Cardiac atrium fibroblast (primary cell): ENCODE measurements at places on chromosomes 13 and 19. TPM values are rescaled to one million over a fixed set of nuclear protein-coding genes. Genes with fewer than 3 reads are reported as not detected.

Gene CCNE1
- total RNA-seq: 7.1 and 8.3 TPM in 2 replicates

Gene CYTH2
- 30.6 and 35.6 TPM in 2 replicates for total RNA-seq

Gene SLC7A9
- total RNA-seq: 1.3 TPM in 1 of 2 replicates, not detected in the other

Gene ZNF570
- total RNA-seq: 2.2 and 7.5 TPM in 2 replicates

Gene EFNA2
- total RNA-seq: not detected in 2 replicates

Gene SYT5
- total RNA-seq: 0.54 and 1.1 TPM in 2 replicates

Gene SLITRK6
- 1.4 TPM in 1 of 2 replicates, not detected in the other for total RNA-seq

Gene PEAK3
- not detected in 2 replicates for total RNA-seq

Gene ZNF442
- 2.3 and 4.9 TPM in 2 replicates for total RNA-seq

Gene CGB3
- not detected in 2 replicates for total RNA-seq

Gene PCDH17
- total RNA-seq: 0.18 and 0.49 TPM in 2 replicates

Gene MYBPC2
- total RNA-seq: not detected in 2 replicates

Gene MYO1F
- 0.18 and 0.49 TPM in 2 replicates for total RNA-seq

Gene SIGLEC5
- total RNA-seq: not detected in 2 replicates

Gene FPR1
- total RNA-seq: 0.18 TPM in 1 of 2 replicates, not detected in the other

Gene PEG3
- total RNA-seq: 2.4 and 2.9 TPM in 2 replicates

Gene TEX26
- not detected in 2 replicates for total RNA-seq

Gene CYP2A7
- total RNA-seq: not detected in 2 replicates

Gene ATP4B
- not detected in 2 replicates for total RNA-seq

Gene KIR3DL2
- not detected in 2 replicates for total RNA-seq

Gene LILRB4
- total RNA-seq: not detected in 2 replicates

Gene FLT3LG
- total RNA-seq: 3.2 and 5.0 TPM in 2 replicates

Gene CBARP
- total RNA-seq: 3.7 and 4.0 TPM in 2 replicates

Gene ZNF665
- total RNA-seq: 3.1 and 3.9 TPM in 2 replicates

Gene GADD45GIP1
- 36.6 and 45.5 TPM in 2 replicates for total RNA-seq

Gene CEACAM16
- not detected in 2 replicates for total RNA-seq

Gene HCN2
- total RNA-seq: 4.2 and 5.6 TPM in 2 replicates

Gene ELANE
- 2.4 and 6.9 TPM in 2 replicates for total RNA-seq

Gene DCT
- not detected in 2 replicates for total RNA-seq

Gene ZNF497
- 0.18 and 0.97 TPM in 2 replicates for total RNA-seq

Gene NLRP9
- total RNA-seq: not detected in 2 replicates

Gene EXOC3L2
- total RNA-seq: 0.18 and 1.1 TPM in 2 replicates

Gene RRAS
- total RNA-seq: 108 and 112 TPM in 2 replicates

Gene IGFL3
- not detected in 2 replicates for total RNA-seq

Gene SPRY2
- 71.4 and 99.6 TPM in 2 replicates for total RNA-seq

Gene EEF1AKMT1
- total RNA-seq: 11.7 and 17.3 TPM in 2 replicates

Gene DIRAS1
- 0.90 and 1.8 TPM in 2 replicates for total RNA-seq

Gene KCNN4
- total RNA-seq: not detected in 2 replicates

Gene SHC2
- 0.32 and 0.54 TPM in 2 replicates for total RNA-seq

Gene CTXN1
- total RNA-seq: 0.18 and 1.8 TPM in 2 replicates

Gene CLEC17A
- not detected in 2 replicates for total RNA-seq

Gene ZIM2
- not detected in 2 replicates for total RNA-seq

Gene GSX1
- total RNA-seq: not detected in 2 replicates

Gene DPRX
- total RNA-seq: not detected in 2 replicates

Gene KLK12
- not detected in 2 replicates for total RNA-seq

Gene CADM4
- 0.36 and 1.3 TPM in 2 replicates for total RNA-seq

Gene EDNRB
- 14.3 and 14.6 TPM in 2 replicates for total RNA-seq

Gene MIA
- not detected in 2 replicates for total RNA-seq

Gene KCNN1
- total RNA-seq: 0.90 TPM in 1 of 2 replicates, not detected in the other

Gene SYNGR4
- total RNA-seq: not detected in 2 replicates

Gene OPA3
- 6.5 and 12.1 TPM in 2 replicates for total RNA-seq

Gene ZNF471
- total RNA-seq: 3.2 and 3.6 TPM in 2 replicates

Gene PLK5
- not detected in 2 replicates for total RNA-seq

Gene ZNF99
- total RNA-seq: not detected in 2 replicates

Gene ZNF729
- total RNA-seq: not detected in 2 replicates

Gene RDH8
- not detected in 2 replicates for total RNA-seq

Gene CDC42EP5
- 85.5 and 90.4 TPM in 2 replicates for total RNA-seq
